NCI-H1694 treated with DMSO at 0.1 percent for 48 hours (cell line): ENCODE measurements at places on chromosomes 2 and 18.

- DNase-seq, result no peak
Measured at GRCh38 chr2:47690132-47690531, 92.8 kb upstream of the MSH6 start.

- DNase-seq, result no peak
Measured at GRCh38 chr2:128374001-128374710, 55.5 kb upstream of the HS6ST1 start.

- DNase-seq, result peak; percentile 56
Measured at GRCh38 chr2:39484620-39485495, 47.8 kb upstream of the MAP4K3 start.

- DNase-seq, result no peak
Measured at GRCh38 chr2:181954538-181954883, 31.1 kb upstream of the PPP1R1C start.

- DNase-seq, result no peak
Measured at GRCh38 chr2:98295721-98296414, 50.4 kb upstream of the CNGA3 start.

GRCh38 chr18:73683409-73684238 lies 464.0 kb downstream of the FBXO15 start:
- no peak for DNase-seq

DNA sequence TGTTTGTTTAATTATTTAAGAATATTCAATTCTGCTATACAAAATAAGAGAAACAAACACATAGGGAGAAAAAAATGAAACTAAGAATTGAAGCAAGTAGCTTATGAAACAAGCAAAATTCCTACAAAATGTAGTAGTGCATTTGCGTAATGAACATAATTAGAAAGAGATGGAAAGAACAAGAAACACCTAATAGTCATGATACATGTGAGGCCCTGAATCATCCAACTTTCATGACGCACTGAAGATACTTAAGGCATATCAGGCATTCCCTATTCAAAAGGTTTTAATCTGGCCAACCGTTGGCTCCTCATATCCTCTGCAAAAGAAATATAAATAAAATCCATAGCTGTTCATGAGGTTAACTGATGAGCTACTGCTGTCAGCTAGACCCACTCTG lies 14.5 kb upstream of the NAB1 start:
- DNase-seq, result no peak

GRCh38 chr2:190875891-190876290 lies 4.7 kb upstream of the GLS start:
- DNase-seq, result no peak

- no peak for DNase-seq
Measured at GRCh38 chr2:28325567-28326468, 66.8 kb upstream of the FOSL2 start.

- peak; percentile 98 for DNase-seq
Measured at GRCh38 chr2:180842461-180842860, 137.9 kb upstream of the UBE2E3 start.

DNA sequence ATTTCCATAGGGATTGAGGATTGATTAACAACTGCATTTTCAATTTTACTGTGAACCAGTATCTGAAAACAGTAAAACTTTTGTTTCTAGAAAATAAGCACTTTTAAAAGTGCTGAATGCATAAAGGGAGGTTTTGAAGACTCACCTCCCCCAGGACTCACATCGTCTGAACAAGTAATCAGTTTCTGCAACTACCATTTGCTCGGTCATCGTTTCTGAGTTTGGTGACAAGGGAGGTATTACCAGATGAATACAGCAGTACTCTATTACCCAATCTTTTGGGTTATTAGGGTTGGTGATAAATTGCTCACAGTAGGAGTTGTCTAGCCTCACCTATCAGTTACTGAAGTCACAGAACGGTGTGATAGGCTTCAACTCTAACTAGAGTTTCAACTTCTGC lies 234.5 kb upstream of the FN1 start:
- DNase-seq, result no peak

DNA sequence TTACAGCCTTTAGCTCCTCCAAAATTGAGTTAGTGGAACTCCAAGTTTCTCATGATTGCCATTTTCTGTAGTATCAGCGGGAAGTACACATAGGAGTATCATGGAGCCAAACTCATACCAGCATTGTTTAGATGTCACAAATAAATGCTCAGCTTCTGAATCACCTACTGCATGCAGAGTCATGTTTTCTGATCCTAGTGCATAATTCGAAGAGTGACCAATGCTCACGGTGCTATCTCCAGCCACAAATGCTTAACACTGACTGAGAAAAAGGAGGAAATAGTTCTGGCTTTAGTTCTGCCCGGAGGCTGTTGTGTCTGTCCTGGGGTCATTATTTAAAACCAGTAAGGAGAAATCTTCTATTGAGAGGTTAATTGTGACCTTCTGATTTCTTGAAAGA lies 45.4 kb upstream of the LRATD1 start:
- no peak for DNase-seq

- DNase-seq, result no peak
Measured at GRCh38 chr2:168889635-168890005, 610 bp downstream of the SPC25 start.

- no peak for DNase-seq
Measured at GRCh38 chr2:46041434-46041833, 255.8 kb upstream of the EPAS1 start.

- peak; percentile 25 for DNase-seq
Measured at GRCh38 chr2:167550448-167550847, 662.2 kb downstream of the XIRP2 start.

DNA sequence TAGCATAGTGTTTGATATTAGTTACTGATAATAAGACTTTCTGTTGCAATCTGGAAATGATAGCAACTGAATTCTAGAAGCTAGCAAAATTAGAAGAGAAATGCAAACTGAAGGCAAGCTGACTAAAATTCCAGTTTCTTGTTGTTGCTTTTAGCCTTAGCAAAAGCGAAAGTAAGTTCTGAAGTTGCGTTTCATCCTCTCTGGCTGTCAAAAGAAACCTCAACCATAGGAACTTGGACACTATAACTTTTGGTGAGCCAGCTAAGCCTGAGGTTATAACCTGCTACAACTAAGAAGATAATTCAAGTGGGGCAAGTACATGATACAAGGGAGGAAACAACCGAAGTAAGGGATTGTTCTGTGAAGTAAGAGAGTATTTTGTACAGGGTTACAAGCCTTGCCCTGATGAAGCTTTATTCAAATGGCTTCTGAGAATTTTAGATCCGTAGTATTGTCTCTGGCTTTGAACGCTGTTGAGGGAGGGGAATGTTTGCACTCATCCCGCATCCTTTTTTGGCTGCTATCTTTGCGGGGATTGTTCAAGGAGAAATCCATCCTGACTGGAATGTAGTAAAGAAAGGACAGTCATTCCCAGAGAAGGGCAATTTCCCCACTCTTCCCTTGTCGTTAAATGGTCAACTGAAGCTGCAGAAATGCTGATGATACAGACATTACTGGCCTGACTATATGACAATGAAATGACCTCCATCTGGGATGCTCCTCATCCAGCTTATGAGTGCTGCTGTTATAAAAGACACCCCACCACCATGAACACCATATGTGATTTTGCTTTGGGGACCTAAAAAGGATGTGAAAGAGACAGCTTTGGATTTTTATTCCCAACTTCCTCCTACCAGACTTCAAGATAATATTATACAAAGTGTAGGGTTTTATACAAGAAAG lies 7.0 kb upstream of the TMX3 start:
- DNase-seq, result no peak

GRCh38 chr2:177579486-177580036 lies 187.0 kb downstream of the AGPS start:
- DNase-seq, result no peak

GRCh38 chr18:76518123-76518859 lies 23.2 kb upstream of the ZNF516 start:
- no peak for DNase-seq

DNA sequence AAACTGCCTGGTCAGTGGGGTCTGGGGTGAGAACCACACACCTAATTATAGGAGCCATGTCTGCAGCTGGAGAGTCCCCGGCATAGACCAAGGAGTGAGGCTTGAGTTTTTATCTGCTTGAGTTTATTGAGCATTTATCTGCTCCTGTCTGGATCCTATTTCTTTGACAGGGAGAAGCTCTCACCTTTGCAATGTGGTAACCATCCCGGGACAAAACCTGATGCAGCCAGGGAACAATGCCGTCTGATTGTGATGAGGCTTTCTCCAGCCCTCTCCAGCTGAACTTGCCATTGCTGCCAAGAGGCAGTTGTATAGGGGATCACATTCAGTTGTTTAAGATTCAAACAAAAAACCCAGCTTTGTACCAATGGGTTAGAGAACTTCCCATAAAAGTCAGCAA lies 324.4 kb downstream of the TSN start:
- DNase-seq, result no peak

GRCh38 chr2:65276609-65277008 lies 49.0 kb downstream of the ACTR2 start:
- no peak for DNase-seq

- no peak for DNase-seq
Measured at GRCh38 chr2:3122525-3122924, 255.1 kb downstream of the EIPR1 start.

- no peak for DNase-seq
Measured at GRCh38 chr2:114083717-114084387, 194.0 kb downstream of the ACTR3 start.

DNA sequence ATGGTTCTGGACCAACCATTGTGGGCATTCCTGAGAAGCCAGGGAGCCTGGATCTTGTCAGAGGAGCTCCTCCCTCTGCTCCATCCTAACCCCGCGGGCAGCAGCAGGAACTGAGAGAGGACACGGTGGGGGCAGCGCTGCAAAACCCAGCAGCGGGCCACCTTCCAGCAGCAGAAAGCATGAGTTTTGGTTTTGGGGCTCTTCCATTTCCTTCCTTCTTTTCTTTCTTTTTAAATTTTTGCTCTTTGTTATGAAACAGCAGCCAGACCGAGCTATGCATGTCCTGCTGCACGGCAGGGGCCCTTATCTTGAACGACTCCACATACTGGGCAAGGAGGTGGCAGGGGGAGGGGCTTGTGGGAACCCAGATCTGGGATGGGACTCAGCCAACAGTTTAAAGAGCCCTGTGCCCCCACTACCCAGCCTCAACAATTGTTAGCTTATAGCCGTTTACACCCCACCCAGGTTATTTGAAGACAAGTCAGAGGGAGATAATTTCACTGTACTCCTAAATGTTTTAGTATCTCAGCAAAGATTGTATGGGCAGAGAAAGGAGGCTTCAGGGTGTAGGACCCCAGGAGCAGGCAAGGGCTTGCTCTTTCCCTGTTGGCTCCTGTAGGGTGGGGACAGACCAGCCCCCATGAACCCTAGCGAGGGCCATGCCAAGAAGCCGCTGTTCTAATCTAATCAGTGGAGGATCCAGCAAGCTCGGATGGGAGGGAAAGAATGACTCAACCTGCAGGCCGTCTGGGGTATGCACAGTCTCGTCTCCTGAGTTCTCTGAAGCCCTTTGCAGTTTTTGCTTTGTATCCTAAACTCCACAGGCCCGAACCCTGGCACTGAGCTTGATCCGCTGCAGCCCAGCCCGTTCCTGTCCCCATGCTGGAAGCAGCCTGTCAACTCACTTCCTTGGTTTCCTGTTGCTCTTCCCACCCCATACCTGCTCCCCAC lies 75.3 kb downstream of the LRRFIP1 start:
- no peak for DNase-seq

GRCh38 chr2:3778851-3779495 lies 75.6 kb downstream of the DCDC2C start:
- DNase-seq, result no peak

GRCh38 chr2:177496921-177497320 lies 104.3 kb downstream of the AGPS start:
- no peak for DNase-seq

- peak; percentile 62 for DNase-seq
Measured at GRCh38 chr2:14632133-14632936, at the start of gene LRATD1. TSS of gene LRATD1 (plus strand) at chr2:14632717. CDS start at chr2:14633980, 1,263 bp downstream.

- no peak for DNase-seq
Measured at GRCh38 chr2:230262246-230262645, 36.7 kb downstream of the SP140 start.

DNA sequence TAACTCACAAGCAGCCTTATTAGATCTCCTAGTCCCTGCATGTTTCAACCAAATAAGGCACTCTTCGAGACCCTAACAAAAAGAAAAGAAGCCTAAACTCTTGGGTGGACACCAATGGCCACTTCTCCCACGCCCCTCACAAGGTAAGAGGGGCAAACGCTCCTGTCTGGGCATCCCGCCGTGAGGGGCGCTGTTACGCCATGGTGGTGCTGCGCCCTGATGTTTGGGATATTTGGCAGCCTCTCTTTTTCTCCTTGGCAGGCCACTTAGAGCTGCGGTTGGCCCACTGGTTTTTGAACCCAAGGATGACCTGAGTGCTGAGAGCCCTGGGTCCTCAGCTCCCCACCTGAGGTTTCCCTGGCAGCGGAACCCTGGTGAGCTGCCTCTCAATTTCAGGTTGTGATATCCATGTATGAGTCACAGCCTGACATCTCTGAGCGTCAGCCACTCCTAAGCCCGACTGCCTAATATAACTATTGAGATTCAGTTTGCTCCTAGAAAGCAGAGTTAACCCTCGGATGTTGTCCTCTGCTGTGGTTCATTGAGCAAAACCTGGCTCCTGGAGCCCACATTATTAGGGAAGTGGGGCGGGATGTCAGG lies 103.3 kb downstream of the COL6A3 start:
- no peak for DNase-seq

- no peak for DNase-seq
Measured at GRCh38 chr18:10591896-10592295, 66.1 kb downstream of the NAPG start.

DNA sequence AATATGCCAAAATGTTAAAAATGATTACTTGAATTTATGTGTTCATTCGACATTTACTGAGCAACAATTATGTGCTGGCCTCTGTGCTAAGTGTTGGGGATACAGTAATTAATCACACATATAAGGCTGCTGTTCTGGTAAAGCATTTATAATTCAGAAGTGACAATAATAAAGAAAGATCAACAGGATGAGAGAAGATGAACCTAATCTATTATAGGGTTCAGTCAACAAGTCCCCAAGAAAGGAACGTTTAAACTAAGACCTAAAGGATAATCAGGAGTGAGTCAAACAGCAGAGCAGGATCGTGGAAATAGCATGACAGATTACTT lies 60.1 kb upstream of the COX7A2L start:
- DNase-seq, result no peak

DNA sequence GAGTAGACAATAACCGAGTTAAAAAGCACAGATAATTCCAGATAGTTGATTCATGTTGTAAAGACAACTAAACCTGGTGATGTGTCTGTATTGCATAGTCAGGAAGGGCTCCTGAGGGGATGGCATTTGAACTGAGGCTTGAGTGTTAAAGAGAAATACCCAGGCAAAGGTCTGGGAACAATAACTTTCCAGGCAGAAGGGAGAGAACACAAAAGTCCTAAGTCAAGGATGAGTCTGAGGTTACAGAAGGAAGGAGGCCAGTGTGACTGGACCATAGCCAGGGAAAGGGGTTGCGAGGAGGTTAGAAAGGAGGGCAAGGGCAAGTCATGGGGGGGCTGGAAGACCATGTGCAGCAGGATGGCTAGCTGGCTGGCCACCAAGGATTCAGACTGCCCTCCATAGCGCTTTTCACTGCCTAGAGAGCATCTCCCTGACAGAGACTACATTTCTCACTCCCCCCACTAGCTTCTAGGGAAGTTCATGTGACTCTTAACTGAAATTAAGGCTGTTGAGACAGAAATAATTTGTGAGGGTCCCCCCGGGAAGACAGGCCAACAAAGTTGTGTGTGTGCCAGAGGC lies 135.5 kb upstream of the CREB1 start:
- DNase-seq, result no peak
